ENCODE measurements at places on chromosomes 5 and 9. TPM values are rescaled to one million over a fixed set of nuclear protein-coding genes. Genes with fewer than 3 reads are reported as not detected.

Gene C5orf58
- not detected for total RNA-seq

Gene RORB
- total RNA-seq, result 0.96 TPM

Gene STC2
- total RNA-seq, result 7.9 TPM

GRCh38 chr5:127008300-127008975 is 21.9 kb downstream of the MARCHF3 start:
- no peaks in the 10 kb centered on the region for H3K36me3 ChIP-seq
- H3K27me3 ChIP-seq, result no peaks in the 10 kb centered on the region
- H3K4me3 ChIP-seq, result no peak overlapping the region
- H3K4me1 ChIP-seq, result no peaks in the 10 kb centered on the region
